ENCODE measurements at places on chromosomes 12 and 14. TPM values are rescaled to one million over a fixed set of nuclear protein-coding genes. Genes with fewer than 3 reads are reported as not detected.
A peak's percentile ranks its signal among the peaks of the same experiment; 100 is the strongest.

The ADAM21 gene
- 0.12 TPM for total RNA-seq

The TESPA1 gene
- total RNA-seq: not detected

The CCDC177 gene
- 0.22 TPM for total RNA-seq

The SCN8A gene
- 8.1 TPM for total RNA-seq

The ZNF384 gene
- 159 TPM for total RNA-seq

The ITPK1 gene
- 72.0 TPM for total RNA-seq

The PPP4R3A gene
- 119 TPM for total RNA-seq

The SDR9C7 gene
- not detected for total RNA-seq

The SLC5A8 gene
- 0.12 TPM for total RNA-seq

DNA sequence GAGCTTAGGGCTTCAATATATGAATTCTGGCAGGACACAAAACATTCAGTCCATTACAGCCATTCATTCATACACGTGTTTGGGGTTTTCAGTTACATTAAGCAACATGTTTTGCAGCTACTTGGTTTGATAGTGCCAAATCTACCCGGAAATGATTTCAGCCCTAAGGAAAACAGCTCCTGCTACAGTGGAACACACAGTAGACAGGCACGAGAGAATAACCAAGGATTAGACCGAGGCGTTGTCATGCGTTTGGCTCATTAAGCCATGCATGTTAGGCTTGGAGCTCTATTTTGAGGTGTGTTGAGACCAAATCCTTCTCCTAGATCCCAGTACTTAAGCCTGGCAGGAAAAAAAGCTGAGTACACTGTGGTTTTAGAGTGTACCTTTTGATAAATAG is 177.4 kb downstream of the PRKCH start:
- DNase-seq: no peak

DNA sequence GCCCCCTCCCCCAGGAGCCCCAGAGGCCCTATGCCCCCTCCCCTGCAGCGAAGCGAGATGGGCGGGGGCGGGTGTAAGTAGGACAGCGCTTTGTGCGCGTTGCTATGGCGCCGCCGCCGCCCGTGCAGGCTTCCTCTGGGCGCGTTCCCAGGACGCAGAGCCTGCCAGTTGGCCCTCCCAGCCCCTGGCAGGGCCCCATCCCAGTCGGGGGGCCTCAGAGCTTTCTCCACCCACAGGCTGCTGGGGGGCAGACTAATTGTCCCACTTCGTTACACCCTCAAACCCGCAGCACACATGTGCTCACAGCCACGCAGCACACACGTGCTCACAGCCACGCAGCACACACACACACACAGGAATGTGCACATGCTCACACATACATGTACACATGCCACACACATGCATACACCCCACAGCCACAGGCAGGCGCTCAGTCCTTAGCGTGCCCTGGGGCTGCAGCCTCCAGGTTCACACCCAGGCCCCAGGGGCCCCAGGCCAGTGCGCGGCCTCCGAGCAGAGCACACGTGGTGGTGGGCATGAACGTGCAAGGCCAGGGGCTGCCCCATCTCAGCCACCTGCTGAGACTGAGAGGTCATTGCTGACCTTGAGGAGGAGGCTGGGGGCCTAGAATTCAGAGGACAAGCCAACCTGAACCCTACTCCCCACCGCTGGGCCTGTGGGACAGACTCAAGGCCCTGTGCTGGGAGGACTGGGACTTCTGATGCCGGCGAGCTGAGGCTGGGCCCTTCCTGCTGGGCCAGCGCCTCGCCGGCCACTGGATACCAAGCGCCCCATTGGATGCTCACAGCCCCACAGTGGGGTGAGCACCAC is 15.6 kb downstream of the TRMT61A start:
- no peak for DNase-seq

GRCh38 chr12:19694627-19695026 is 255.3 kb downstream of the AEBP2 start:
- DNase-seq: no peak

DNA sequence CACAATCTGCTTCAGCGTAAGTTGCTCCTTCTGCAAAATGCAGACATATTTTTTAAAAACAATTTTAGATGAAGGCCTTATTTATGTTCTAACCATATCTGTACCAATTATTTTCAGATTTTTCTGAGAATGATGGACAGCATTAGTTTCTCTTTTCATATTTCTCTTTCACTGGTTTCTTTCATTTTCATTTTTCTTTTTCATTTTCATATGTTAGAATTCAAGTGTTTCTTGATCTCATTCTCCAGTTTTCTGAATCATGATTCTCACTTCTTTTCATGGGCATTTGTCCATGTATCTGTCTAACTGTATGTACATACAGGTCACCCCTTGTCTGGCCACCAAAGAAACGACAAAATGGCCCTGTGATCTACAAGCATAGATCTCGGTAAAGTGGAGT is 346.6 kb downstream of the NAV3 start:
- DNase-seq: no peak

- no peak for DNase-seq
Observed at GRCh38 chr14:56300495-56300894, 182.3 kb downstream of the PELI2 start.

DNA sequence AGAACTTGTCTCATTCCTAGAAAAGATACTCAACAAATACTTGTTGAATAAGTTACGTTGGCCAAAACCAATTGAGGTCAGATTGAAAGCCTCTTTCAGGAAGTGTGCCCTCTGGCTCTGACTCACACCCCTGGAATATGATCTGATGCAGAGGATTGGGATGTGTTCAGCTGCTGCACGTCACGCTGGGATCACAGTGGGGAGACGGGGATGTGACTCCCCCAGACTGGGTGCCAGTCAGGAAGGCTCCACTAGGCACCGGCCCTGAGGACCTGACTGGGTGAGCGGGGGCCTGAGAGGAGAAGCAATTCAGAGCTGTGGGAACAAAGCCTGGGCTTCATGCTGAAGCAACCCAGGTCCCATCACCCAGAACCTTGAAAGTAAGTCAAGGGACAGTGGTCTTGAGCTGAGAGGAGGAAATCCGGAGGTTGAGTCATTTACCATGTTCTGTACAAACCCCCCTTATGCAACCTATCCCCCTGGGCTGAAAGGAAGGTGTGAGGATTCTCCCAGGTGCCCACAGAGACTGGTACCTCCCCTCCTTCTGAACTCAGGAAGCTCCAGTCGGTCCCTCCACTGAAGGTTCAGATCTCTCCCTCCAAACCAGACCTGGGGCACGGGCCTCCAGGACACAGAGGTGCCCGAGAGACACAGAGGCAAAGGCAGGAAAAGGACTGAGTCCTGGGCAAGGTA is 3.9 kb downstream of the CEBPE start:
- DNase-seq: no peak

- no peak for DNase-seq
Observed at GRCh38 chr12:102215992-102216691, 18.5 kb upstream of the PMCH start.

GRCh38 chr12:73125148-73125547 is 853.0 kb downstream of the TRHDE start:
- DNase-seq: no peak

- DNase-seq: no peak
Observed at GRCh38 chr12:51953089-51953488, 1.6 kb downstream of the ACVR1B start.

DNA sequence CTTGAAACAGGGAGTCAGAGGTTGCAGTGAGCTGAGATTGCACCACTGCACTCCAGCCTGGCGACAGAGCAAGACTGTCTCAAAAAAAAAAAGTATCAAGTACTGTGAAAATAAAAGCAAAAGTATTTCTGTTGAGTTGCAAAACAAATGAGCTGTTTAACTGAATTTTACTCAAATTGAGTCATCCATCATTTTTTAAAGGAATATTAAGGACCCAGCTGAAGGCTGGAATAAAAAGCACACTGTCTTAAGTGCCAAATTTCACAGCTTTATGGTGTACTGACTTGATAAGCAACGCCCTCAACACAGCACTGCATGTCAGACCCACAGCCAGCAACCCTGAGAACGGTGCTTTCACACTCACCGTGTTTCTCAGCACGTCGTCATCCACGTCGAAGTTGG is 57.9 kb downstream of the AMN start:
- DNase-seq: no peak

DNA sequence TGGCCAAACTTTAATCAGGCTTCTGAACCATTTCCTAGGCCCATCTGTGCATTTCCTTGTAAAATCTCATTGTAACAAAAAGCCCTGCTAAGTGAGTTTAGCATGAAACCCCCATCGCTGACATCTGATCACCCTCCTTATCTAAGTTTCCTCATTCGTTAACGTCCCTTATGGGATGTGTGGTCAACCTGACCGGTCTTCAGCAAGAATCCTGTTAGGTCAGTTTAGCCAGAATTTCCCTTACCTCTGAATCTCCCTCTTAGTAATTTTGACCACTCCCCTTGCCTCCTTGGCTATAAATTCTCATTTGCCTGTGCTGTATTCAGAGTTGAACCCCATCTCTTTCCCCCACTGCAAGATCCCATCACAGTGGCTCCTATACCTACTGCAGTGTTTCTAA is 239.3 kb downstream of the RMST start:
- no peak for DNase-seq

- DNase-seq: no peak
Observed at GRCh38 chr12:87820524-87821202, 208.5 kb downstream of the C12orf50 start.

GRCh38 chr14:101120641-101121507 is 217.4 kb upstream of the RTL1 start:
- no peak for DNase-seq

DNA sequence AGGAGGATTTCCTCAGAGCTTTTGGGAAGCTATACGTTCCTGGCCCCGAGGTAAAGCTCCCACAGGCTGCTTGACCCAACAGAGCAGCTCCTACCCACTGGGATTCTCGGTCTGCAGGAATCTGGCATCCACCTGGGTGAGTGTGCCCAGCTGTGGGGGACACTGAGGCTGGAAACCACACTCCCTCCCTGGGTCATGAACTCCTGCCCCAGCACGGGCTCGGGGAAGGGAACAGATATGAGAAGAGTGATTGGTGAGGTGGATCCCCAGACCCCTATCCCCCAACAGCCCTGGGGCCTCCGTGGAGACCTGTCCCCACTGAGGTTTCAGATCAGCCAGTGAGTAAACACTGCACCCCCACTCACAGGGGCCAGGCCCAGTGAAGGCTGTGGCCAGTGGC is 3.3 kb downstream of the FAIM2 start:
- no peak for DNase-seq

DNA sequence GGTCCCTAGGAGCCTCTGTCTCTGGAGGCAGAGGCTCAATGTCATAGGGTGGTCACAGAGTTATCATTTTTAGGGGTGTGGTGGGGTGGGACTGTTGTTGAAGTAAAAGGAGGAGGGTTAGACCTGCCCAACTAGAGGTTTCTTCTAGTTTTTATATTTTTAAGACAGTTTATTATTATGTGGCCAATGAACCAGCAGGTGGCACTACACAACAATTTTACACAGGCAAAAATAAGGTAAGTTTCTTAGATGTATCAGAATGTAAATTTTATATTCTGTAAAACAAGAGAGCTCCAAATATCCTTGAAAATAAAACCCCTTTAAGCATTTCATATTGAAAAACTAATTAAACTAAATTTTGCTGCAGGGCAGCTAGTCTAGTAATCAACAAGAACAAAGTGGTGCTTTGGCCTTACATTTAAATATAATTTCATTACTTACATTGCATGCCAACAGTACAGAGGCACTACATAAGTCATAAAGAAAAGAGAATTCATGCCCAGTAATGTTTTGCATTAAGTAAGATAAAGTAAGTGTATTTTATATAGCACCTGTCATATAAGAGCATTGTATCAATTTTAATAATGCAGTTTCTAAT is 22.2 kb upstream of the OVCH1 start:
- no peak for DNase-seq

GRCh38 chr14:24367514-24368211 is at the start of gene NFATC4:
TSS of gene NFATC4 (plus strand) at chr14:24368184. CDS start at chr14:24368341, 157 bp downstream.
- peak; percentile 28 for DNase-seq

All from progenitor cell of endocrine pancreas (in vitro differentiated cells).